ENCODE measurements at places on chromosomes 11 and 22. TPM values are rescaled to one million over a fixed set of nuclear protein-coding genes. Genes with fewer than 3 reads are reported as not detected.

The MMP8 gene
- total RNA-seq = not detected

The RPS3 gene
- total RNA-seq = 3,605 TPM

The KIRREL3 gene
- 0.45 TPM for total RNA-seq

The ANGPTL5 gene
- 0.09 TPM for total RNA-seq

The PITPNB gene
- 26.8 TPM for total RNA-seq

The FAM180B gene
- not detected for total RNA-seq

The PHF21B gene
- total RNA-seq = not detected

The VSIG10L2 gene
- not detected for total RNA-seq

The MPZL2 gene
- total RNA-seq = 0.36 TPM

The FCHSD2 gene
- total RNA-seq = 11.3 TPM

The SYT13 gene
- not detected for total RNA-seq

The KRTAP5-2 gene
- total RNA-seq = not detected

The ANO9 gene
- total RNA-seq = not detected

The RNF121 gene
- 22.9 TPM for total RNA-seq

The MFRP gene
- total RNA-seq = 0.08 TPM

The E2F8 gene
- 4.4 TPM for total RNA-seq

The SLC22A25 gene
- not detected for total RNA-seq

The ABCC8 gene
- not detected for total RNA-seq

The OR10AG1 gene
- total RNA-seq = not detected

The ATG2A gene
- total RNA-seq = 18.8 TPM

The OR6A2 gene
- total RNA-seq = 0.27 TPM

The CRYBB3 gene
- not detected for total RNA-seq

The SLC5A4 gene
- not detected for total RNA-seq

The C11orf87 gene
- not detected for total RNA-seq

The ADM gene
- 103 TPM for total RNA-seq

The BAIAP2L2 gene
- 3.2 TPM for total RNA-seq

The PDE3B gene
- 2.8 TPM for total RNA-seq

The TREH gene
- total RNA-seq = not detected

The CREB3L1 gene
- total RNA-seq = 37.5 TPM

The LRRN4CL gene
- 62.0 TPM for total RNA-seq

The NRIP3 gene
- 4.3 TPM for total RNA-seq

The PHETA2 gene
- total RNA-seq = 29.8 TPM

The MICALL1 gene
- 13.2 TPM for total RNA-seq

The SNX32 gene
- total RNA-seq = 1.6 TPM

The CD248 gene
- 193 TPM for total RNA-seq

The OR52H1 gene
- 0.81 TPM for total RNA-seq

The P4HA3 gene
- 4.4 TPM for total RNA-seq

The CADM1 gene
- total RNA-seq = 0.45 TPM

The RAB38 gene
- total RNA-seq = 1.2 TPM

The CARD18 gene
- total RNA-seq = not detected

The APOBEC3F gene
- total RNA-seq = 1.3 TPM

The GP1BB gene
- 20.1 TPM for total RNA-seq

The ROBO4 gene
- 3.3 TPM for total RNA-seq

The C11orf52 gene
- not detected for total RNA-seq

The DMC1 gene
- total RNA-seq = 1.3 TPM

The TTC17 gene
- 76.9 TPM for total RNA-seq

The ANKK1 gene
- total RNA-seq = not detected

The KBTBD4 gene
- 29.9 TPM for total RNA-seq

The SOX6 gene
- total RNA-seq = 1.8 TPM

The TRAPPC4 gene
- 79.9 TPM for total RNA-seq

The NAALAD2 gene
- 7.9 TPM for total RNA-seq

The MRGPRE gene
- total RNA-seq = not detected

The APOBEC3G gene
- 7.4 TPM for total RNA-seq

The TPBGL gene
- total RNA-seq = not detected

All from fibroblast of the aortic adventitia (primary cell).